Left kidney (tissue), 8 donors: ENCODE measurements at places on chromosomes 7 and 10.

DNA sequence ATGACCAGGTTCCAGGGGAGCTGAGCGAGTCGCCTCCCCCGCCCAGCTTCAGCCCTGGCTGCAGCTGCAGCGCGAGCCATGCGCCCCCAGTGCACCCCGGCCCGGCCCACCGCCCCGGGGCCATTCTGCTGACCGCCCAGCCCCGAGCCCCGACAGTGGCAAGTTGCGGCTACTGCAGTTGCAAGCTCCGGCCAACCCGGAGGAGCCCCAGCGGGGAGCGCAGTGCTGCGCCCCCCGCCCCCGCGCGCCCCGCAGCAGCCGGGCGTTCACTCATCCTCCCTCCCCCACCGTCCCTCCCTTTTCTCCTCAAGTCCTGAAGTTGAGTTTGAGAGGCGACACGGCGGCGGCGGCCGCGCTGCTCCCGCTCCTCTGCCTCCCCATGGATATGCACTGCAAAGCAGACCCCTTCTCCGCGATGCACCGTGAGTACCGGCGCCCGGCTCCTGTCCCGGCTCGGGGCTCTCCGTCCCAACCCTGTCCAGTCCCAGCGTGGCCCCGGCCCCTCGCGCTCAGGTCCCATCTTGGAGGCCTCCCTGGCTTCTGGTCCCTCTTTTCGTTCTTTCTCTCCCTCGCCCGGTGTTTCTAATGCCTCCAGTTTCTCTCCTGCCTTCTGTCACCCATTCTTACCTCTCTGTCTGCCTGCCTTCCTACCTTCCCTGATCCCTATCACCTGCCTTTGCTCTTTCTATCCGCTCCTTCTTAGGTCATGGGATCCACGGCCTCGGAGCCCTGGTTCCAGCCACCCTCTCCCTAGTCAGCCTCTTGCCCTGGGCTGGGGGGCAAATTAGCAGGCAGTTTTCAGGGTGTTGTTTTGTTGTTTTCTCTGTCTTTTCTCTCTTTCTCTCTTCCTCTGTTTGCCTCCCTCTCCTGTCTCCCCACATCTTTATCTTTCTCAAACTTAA, 751 bp downstream of the PAX2 start:
- DNase-seq, result no peak

DNA sequence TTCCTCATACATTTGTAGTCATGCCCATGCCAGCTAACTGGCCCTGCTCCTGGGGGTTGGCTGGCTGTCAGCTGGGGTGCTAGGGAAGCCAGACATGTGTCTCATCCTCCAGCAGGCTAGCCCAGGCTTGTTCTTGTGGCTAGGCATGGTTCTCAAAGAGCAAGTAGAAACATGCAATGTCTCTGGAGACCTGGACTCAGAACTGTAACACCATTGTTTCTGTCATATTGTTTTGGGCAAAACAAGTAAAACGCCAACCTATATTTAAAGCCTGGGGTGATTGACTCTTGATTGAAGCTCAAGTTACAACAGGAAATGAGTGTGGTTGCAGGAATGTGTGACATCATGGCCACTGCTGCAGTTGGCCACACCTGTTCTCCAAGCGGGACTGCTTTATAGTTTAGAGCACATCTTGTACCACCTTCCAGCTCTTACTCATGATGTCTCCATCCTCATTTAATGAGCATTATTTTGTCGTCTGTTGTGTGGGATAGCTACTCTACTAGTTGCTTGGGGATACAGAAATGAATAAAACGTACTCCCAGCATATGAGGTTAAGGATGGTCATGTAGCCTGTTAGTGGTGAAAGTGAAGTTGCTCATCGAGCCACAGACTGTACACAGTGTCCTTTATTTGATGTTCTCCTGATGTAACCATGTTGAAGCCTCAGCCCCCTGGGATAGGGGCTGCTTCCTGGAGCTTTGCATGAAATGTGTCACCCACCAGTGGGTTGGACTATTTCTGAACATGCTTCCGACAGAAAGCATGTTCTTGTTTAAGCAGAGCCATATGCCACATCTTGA, 168.4 kb downstream of the SORCS3 start:
- no peak for DNase-seq

GRCh38 chr7:77958436-77958835, 159.9 kb downstream of the PHTF2 start:
- no peak for DNase-seq

DNA sequence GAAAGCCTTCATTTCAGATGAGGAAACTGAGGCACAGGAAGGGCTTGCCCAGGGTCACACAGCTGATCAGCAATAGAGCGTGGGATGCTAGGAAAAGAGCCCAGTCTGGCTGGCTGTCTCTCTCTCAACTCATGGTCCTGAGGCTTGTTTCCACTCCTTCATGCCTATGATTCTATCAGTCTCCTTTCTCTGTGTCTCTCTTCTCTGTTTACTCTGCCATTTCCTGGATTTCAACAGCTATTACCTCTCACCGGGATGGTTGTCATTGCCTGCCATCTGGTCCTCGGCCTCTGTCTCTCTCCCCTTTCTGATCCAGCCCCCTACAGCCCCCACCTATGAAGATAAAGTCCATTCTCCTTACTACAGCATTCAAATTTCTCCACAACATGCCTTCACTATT, 93.3 kb upstream of the AGBL3 start:
- no peak for DNase-seq

DNA sequence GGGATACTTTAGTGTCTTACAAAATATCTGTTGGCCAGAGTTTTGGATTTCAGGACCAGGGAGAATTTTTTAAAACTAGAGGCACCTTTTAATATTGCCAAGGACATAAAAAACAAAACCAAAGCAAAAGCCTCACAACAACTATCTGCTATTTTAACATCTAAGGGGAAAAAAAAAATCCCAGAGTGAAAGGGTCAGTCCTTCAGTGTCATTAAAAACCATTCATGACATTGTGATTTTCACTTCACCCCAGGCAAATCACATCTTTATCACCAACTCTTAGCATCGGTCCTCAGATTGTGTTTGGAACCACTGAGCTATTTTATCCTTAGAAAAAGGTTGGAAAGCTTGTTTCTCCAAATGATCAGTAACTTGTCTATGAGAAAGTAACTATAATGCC, 10.7 kb downstream of the CEP41 start:
- no peak for DNase-seq

- no peak for DNase-seq
Observed at GRCh38 chr7:11346302-11346701, 372.6 kb downstream of the PHF14 start.
